ENCODE measurements at places on chromosomes 2 and 18.

GRCh38 chr2:207692206-207693065 lies 19.0 kb upstream of the CCNYL1 start:
- DNase-seq, result peak; percentile 62

DNA sequence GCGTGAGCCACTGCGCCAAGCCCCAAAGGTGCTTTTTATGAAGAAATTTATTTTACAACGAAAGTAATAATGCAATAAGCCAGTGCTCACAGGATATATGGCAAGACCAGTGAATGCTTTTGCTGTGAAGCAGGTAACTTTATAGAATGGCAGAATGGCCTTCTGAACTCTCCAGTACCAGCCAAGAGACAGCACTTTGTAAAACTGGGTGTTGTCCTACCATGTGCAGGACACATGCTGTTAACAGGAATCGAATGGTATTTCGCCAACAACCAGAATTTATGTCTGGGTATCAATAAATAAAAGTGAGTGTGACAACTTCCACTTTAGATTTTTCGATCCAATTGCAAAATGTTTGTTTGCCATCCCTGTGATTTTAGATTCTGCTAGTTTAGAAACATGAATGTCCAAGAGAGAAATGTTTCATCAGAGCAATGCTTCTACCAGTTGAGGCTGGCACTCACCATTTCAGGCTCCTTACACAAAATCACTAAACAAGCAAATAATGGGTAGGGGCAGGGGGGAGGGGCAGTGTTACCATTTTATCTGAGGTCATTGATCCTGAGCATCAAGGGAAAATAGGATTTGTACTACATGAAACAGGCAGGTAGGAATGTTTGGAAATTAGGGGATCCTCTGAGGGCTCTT lies 95.9 kb downstream of the ATL2 start:
- no peak for DNase-seq

DNA sequence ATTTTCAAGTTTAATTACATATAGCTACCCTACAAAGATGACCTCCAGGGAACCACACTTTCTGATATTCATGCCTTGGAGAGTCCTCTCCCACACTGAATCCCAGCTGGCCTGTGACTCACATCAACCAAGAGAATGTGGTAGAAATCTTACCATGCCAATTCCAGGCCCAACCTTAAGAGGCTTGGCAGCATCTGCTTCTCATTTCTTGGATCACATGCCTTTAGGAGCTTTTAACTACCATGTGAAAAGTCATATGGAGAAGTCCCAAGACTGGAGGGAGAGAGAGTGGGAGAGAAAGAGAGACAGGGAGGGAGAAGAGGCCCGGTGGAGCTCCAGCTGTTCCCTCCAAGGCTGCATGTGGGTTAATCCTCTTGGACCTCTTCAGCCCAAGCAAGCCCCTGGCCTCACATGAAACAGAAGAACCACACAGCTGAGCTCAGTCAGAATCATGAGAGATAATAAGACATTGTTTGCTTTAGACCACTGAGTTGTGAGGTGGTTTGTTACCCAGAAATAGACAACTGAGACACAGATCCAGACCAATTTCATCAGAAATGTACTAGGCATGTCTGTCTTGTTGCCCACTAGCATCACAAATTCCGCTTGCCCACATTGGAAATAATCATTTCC lies 190.7 kb downstream of the MTCL1 start:
- DNase-seq, result no peak

- no peak for DNase-seq
Measured at GRCh38 chr2:20313659-20314058, 37.0 kb downstream of the PUM2 start.

- no peak for DNase-seq
Measured at GRCh38 chr2:214138779-214139178, 272.1 kb upstream of the VWC2L start.

DNA sequence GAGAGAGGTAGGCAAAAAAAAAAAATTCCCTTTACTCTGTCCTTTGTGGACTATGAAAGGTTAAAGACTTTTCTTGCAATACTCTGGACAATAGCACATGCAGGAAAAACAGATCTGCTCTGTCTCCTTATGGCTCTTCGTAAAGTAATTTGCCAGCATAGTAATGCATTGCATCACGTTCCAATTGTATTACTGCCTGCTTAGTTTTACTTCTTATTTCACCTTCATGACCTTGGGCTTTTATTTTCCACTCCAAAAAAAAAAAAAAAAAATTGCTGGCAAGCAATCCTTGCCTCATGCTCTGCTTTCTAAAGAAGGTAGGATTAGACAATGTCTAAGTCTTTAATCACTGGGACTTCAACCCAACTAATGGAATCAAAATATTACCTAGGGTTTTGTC lies 1802.7 kb downstream of the SUCLG1 start:
- DNase-seq, result no peak

DNA sequence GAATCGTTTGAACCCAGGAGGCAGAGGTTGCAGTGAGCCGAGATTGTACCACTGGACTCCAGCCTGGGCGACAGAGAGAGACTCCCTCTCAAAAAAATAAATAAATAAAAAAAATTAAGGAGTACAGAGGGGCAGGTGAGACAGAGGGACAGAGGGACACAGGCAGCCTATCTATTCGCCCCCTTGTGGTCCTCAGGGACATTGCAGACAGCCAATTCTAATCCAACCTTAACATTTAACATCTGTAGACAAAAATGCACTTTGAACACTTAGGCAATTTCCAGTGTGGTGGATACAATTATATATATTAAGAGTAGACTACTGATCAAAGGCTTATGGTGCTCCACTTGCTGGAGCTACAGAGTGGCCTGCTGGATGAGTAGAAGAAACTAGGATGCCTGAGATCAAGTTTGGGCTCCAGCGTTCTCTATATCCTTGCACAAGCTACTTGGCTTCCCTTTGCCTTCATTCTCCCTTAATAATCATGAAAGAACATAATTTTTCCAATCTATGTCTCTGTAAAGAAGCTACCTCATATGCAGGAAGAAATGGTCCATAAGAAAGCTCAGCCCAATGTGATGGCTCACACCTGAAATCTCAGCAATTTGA lies 8.2 kb upstream of the SMARCAL1 start:
- DNase-seq, result peak; percentile 34

DNA sequence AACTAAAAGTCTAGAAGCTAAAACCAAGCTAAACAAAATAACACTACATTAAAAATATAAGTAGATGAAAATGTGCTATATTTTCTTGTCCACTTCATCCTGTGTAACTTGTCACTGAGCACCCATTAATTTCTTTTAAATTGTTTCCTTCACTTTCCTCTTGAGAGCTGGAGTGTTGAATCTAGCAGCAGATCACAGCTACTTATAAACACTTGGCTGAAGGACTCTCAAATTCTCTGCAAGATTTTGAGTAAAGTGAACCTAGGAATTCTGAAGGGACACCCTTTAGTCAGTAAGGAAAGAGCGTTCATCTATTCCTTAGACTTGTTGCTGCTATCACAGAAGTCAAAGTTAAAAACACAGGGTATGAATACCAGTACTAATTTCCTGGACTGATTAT lies 1163.9 kb downstream of the DPP10 start:
- no peak for DNase-seq

GRCh38 chr2:240162531-240162930 lies 22.1 kb upstream of the OTOS start:
- no peak for DNase-seq

- no peak for DNase-seq
Measured at GRCh38 chr2:166984797-166985196, 96.5 kb downstream of the XIRP2 start.

GRCh38 chr2:211086049-211086448 lies 529.6 kb downstream of the CPS1 start:
- DNase-seq, result no peak

DNA sequence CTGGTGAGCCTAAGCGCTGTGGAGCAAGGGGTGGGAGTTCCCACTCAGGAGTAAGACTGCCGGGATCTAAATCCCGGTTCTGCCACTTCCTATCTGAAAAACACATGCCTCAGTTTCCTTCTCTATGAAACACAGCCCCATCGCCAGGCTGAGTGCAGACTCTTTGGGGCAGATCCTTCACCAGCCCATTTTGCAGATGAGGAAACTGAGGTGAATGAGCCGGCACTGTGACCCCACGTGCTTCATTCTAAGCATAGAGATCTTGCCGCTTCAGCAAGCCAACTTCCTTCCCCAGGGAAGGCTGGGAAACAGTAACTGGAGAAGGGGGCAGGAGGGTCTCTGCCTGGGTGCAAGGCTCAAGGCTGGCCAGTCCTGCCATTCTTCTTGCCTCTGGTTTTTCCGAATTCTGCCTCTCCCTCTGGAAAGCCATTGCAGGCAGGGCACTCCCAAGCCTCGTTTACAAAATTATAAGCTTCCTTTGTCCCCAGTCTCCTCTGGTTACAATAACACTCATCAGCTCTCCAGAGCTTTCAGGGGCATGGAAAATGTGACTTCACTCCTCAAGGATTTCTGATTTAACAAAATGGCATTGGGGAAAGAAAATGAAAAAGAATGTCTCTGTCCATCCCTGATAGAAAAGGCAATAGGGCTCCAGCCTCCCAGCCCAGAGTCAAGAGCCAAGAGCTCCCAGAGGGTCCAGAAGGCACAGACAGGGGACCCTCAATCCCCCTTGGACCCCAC lies 249.2 kb downstream of the TNS1 start:
- no peak for DNase-seq

DNA sequence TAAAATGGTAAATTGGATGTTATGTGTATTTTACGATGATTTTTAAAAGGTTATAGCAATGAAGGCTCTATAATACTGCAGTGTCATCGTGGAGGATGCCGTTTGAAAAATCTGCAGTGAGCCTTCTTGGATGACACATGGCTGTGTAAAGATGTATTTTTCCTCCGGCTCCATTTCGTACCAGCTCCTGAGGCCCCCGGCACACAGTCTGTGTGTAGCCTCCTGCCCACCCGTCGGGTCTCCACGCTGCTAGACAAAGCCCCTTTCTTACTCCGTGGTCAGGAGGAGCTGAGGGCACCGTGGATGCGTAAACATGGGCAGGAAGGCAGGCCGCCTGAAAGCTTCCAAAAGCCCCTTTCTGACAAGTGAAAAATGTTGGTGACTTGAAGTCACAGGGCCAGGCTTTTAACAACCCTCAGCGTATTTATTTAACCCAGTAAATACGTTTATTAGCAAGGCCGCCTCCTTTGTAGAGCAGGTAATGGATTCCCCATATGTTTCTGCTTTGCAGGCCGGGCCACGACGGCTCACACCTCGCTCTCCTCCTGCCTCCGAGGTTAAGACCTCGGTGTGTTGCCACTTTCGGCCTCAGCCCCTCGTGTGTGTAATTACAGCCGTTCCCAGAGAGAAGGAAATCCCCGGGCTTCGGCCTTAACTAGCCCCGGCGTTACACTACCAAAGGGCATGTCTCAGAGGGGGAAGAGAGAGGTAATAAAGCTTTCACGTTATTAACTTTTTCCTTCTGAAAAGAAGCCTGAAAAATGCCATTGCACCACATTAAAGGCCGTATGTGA lies 72.8 kb downstream of the DDX1 start:
- no peak for DNase-seq

DNA sequence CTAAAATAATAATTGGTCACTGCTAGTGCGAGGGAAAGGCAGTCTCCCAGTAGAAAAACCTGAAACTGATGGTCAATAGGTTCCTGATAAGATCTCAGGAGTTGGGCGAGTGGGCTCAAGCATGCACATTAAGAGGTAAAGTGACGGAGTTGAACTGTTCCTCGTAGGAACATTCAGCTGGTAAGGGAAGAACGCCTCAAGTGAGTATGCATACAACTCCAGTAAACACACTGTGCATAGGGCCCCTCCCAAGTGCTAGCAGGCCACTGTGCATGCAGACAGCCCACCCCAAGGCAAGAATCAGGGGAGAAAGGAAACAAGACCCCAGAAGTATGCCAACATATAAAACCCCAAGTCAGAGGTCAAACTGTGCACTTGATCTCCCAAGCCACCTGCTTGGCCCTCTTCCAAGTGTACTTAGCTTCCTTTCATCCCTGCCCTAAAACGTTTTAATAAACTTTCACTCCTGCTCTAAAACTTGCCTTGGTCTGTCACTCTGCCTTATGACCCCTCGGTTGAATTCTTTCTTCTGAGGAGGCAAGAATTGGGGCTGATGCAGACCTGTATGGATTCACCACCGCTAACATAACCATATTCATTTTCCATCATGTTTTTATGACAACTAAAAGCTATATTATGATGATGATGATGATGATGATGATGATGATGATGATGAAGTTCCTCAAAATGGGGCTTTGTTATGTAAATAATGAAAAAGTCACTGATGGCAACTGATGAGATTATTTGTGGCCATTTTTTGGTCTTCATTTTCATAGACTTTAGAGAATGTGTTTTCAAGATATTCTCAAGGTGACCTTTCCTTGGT lies 118.0 kb upstream of the RAB27B start:
- DNase-seq, result no peak

GRCh38 chr2:70523996-70524965 lies 29.3 kb downstream of the TGFA start:
- DNase-seq, result no peak

DNA sequence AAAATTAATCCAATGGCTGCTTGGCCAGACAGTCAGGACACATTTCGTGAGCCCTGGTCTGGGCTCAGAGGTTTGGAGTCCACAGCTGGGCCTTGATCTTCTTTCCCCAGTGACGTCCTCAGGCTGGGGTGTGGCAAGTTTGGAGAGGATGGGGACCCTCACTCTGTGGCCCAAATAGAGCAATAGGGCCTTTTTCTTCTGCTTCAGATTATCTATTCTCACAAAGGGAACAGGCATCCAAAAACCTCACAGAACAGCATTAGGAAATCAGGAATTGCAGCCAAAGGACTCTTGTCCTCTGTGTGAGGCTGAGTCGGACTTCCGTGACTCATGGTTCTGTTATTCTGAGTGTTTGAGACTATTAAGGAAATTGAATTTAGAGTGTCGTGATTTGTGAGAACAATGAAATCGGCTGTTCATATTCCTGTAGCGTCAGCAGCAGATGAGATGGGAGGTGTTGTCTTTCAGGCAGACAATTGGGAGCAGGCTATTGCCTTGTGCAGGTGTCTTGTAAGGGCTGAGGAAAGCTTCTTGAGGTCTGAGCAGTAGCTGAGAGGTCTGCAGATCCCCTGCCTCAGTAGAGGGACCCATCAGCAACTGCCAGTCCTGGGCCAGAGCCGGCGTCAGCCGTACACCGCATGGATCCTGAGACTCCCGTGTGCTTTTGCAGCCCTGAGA lies 113.8 kb downstream of the SH3RF3 start:
- no peak for DNase-seq

DNA sequence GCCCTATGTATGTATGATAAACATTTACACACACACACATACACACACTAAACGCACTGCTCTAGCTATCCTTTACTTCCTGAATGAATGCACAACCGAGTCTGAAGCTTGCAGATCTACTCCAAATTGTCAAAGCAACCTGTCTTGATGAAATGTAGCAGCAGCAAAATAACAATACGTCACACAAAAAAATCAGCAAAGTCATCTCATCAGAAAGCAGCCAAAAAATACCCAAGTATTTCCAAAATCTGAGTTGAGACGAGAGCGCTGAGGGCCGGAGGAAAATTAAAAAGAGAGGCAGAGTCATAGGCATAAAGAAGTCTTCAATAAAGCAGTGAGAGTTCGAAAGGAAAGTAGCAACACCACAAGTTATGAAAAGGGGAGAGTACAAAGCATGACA lies 67.7 kb downstream of the ZNF521 start:
- no peak for DNase-seq

All from K562 (cell line).